HepG2 (cell line): ENCODE measurements at places on chromosomes 2 and 18.

DNA sequence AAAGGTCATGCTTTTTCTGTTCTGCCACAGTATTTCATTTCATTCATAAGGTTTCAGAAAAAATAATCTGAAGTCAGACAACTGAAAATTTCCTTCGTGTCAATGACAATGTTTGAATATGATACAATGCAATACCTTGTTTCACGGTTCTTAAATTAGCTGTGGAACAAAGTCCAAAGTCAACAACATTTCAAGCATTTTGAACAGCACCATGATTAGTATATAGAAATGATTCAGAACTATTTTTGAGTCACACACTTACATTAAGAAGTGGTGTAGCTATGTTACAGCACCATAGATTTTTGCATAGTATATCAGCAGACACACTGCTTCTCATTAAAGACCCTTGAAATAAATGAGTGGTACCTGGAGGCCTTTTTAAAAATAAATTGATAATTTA is 178.3 kb upstream of the DSEL start:
- no peaks in the 10 kb centered on the region for H3K4me1 ChIP-seq
- no peak overlapping the region for H3K4me3 ChIP-seq
- no peak overlapping the region for H3K27ac ChIP-seq

- H3K4me3 ChIP-seq = no peak overlapping the region
- H3K27me3 ChIP-seq = no peaks in the 10 kb centered on the region; the same call in 1 of the 2 replicates
- no peaks in the 10 kb centered on the region for H3K36me3 ChIP-seq
- DNase-seq = no peak
- H3K27ac ChIP-seq = no peak overlapping the region
Observed at GRCh38 chr18:10285283-10285640, 169.2 kb upstream of the APCDD1 start.

DNA sequence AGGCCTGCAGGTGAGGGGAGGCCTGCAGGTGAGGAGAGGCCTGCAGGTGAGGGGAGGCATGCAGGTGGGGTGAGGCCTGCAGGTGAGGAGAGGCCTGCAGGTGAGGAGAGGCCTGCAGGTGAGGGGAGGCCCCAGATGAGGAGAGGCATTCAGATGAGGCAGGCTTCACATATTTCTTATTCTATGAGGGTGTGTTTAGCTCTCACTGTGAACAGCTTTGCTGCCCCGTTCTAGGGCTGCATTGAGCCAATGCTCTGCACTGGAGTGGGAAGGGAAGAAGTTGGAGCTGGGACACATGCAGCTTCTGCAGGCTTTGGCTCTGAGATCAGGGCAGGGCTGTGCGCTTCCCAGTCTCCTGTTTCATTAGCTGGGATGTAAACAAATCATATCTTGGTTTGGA is 19.5 kb downstream of the TPO start:
- DNase-seq = no peak
- no peak overlapping the region for H3K4me3 ChIP-seq
- H3K36me3 ChIP-seq = no peaks in the 10 kb centered on the region

GRCh38 chr2:178886006-178886405 is 78.8 kb upstream of the TTN start:
- H3K36me3 ChIP-seq = no peaks in the 10 kb centered on the region
- no peak overlapping the region for H3K4me3 ChIP-seq
- no peak overlapping the region for H3K27ac ChIP-seq
- no peak for DNase-seq
- H3K27me3 ChIP-seq = no peaks in the 10 kb centered on the region
- no peaks in the 10 kb centered on the region for H3K4me1 ChIP-seq

GRCh38 chr2:37769551-37769950 is 98.1 kb upstream of the CDC42EP3 start:
- H3K27ac ChIP-seq = no peak overlapping the region
- DNase-seq = no peak

- H3K36me3 ChIP-seq = no peaks in the 10 kb centered on the region
- no peak for DNase-seq
- H3K4me1 ChIP-seq = no peaks in the 10 kb centered on the region
- H3K4me3 ChIP-seq = no peak overlapping the region
Observed at GRCh38 chr2:173866874-173867618, 98.1 kb downstream of the SP3 start.

DNA sequence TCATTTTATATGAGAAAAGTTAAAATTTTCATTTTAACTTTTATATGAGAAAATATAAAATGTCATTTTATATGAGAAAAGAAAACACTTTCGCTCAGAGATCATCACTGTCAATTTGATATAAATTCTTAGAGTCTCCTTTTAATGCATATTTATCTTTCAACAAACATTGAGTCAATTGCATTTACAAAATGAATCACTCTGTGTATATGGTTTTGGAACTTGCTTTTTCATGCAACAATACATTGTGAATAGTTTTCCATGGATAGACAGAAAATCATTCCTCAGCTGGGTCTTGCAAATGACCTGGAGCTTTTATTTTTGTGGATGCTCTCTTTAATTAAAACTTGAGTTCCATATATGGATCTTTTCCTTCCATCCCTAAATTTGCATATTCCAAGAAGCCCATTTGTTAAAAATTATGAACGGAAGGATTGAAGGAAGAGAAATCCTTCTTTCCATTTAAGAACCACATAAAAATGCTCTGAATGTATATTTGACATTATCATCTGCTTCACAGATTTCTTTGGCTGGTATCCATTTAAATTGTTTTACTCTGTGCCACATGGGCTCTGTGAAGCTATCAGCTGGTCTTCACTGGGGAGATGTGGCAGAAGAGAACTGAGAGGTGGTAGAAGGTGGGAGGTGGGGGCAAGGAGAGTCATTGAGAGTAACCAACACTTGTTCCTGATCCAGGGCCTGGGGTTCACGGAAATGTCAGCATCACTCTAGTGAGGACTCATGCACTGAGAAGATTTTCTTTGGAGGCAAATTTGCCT is 104.1 kb downstream of the QPCT start:
- H3K4me3 ChIP-seq = no peak overlapping the region
- H3K4me1 ChIP-seq = no peaks in the 10 kb centered on the region
- H3K27ac ChIP-seq = no peak overlapping the region
- H3K27me3 ChIP-seq = no peaks in the 10 kb centered on the region

DNA sequence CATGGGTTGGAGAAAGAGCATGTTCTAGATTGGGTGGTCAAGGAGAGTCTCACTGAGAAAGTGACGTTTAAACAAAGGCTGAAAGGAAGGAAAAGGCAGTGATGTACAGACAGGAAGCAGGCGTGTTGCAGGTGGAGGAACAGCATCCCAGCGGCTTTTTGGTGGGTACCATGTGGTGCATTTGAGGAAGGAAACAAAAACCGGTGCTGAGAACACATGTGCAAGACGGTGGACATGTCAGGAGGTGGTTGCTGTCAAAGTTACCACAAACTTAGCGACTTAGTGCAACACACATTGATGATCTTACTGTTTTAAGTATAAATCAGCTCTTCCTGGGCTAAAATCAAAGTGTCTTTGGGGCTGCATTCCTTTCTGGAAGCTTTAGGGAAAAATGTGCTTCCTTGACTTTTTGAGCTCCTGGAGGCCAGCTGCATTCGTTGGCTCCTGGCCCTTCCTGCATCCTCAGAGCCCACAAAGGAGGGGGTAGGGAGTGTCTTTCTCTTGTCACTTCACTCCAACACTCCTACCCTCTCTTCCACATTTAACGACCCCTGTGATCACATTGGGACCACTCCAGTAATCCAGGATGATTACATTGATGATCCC is 380.6 kb downstream of the FBXO15 start:
- no peak overlapping the region for H3K4me3 ChIP-seq
- no peak for DNase-seq
- no peak overlapping the region for H3K27ac ChIP-seq
- no peaks in the 10 kb centered on the region for H3K27me3 ChIP-seq
- H3K36me3 ChIP-seq = no peaks in the 10 kb centered on the region

- no peak overlapping the region for H3K27ac ChIP-seq
- peaks cover 16% of the 10 kb centered on the region for H3K27me3 ChIP-seq
- H3K36me3 ChIP-seq = no peaks in the 10 kb centered on the region
- peaks cover 15% of the 10 kb centered on the region for H3K4me1 ChIP-seq
Observed at GRCh38 chr2:96147593-96148201, 2.5 kb upstream of the DUSP2 start.

- no peaks in the 10 kb centered on the region for H3K36me3 ChIP-seq
- no peak overlapping the region for H3K4me3 ChIP-seq
- H3K4me1 ChIP-seq = no peaks in the 10 kb centered on the region
- no peak for DNase-seq
- H3K27ac ChIP-seq = no peak overlapping the region
Observed at GRCh38 chr2:144268036-144268678, 251.8 kb downstream of the ZEB2 start.

DNA sequence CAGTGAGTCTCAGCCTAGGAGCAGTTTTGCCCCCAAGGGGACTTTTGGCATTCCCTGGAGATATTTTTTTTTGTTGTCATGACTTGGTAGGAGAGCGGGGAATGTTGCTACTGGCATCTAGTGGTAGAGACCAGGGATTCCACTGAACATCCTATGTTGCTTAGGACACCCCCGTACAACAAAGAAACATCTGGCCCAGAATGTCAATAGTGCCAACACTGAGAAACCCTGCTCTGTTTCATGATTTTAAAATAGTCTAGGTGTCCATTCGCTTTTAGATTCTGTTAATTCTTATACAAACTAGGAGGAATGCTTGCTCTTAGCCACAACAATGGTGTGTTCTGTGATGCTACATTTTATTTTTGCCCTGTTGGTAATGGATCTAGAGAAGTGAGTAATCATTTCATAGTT is 225.8 kb upstream of the SIX3 start:
- H3K4me3 ChIP-seq = no peak overlapping the region
- no peak overlapping the region for H3K27ac ChIP-seq
- peak; percentile 24 for DNase-seq
- no peaks in the 10 kb centered on the region for H3K27me3 ChIP-seq

- H3K36me3 ChIP-seq = peaks cover 6% of the 10 kb centered on the region
- H3K4me3 ChIP-seq = no peak overlapping the region
- H3K27me3 ChIP-seq = no peaks in the 10 kb centered on the region
- H3K27ac ChIP-seq = no peak overlapping the region
- no peak for DNase-seq
Observed at GRCh38 chr2:230717600-230717999, 5.0 kb downstream of the CAB39 start.

DNA sequence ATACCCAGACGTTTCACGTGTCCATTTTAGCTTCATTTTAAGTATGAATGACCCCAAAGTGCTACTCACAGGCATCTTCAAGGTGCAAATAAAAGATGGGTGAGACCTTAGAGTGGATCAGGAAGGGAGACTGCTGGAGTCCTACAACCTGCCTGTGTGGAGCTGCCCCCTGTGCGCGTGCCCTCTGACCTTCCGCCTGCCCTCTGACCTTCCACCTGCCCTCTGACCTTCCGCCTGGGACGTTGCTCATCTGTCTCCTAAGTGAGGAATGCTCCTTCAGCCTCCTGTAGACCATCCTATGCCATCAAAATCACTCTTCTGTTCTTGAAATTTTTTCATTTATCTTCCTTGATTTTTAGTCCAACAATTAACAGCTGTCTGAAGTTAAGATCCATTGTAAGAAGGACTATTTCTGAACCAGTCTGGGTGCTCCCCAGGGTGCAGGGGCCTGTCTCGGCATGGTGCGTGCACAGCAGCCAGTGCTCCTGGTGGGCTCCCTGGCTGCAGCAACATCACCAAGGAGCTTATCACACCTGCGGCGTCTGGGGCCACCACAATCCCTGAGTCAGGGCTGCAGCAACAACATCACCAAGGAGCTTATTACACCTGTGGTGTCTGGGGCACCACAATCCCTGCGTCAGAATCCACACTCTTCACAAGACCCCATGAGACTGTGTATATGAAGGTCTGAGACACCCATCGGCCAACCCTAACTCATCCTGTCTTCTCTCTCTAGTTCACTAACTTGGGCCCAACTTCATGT is 86.0 kb downstream of the TPO start:
- DNase-seq = no peak
- H3K27me3 ChIP-seq = peaks cover 5% of the 10 kb centered on the region; the same call in 1 of the 2 replicates
- no peak overlapping the region for H3K4me3 ChIP-seq
- H3K36me3 ChIP-seq = no peaks in the 10 kb centered on the region
- H3K4me1 ChIP-seq = no peaks in the 10 kb centered on the region

DNA sequence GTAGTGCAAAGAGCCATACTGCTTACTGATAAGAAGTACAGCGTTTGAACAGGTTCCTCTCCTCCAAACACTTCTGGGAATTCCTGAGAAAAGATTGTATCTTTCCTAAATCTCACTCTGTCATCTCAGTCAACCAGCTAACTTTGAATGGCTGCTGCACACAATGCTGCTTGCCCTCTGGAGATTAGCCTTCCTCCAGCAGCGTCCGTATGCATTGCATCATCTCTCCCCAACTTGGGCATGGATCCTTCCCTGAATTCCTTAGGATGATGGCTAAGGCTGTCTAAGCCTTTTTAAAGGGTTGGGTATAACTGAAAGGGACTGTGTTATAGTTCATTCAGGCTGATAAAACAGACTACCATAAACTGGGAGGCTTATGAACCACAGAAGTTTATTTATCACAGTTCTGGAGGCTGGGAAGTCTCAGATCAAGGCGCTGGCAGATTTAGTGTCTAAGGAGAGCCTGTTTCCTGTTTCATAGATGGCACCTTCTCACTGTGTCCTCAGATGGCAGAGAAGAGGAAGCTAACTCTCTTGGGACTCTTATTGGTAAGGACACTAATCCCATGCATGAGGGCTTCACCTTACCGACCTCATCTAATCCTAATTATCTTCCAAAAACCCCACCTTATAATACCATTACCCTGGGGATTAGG is 105.3 kb downstream of the PAX3 start:
- no peak overlapping the region for H3K4me3 ChIP-seq
- H3K4me1 ChIP-seq = no peaks in the 10 kb centered on the region
- DNase-seq = no peak
- no peaks in the 10 kb centered on the region; the same call in 1 of the 2 replicates for H3K27me3 ChIP-seq
- H3K27ac ChIP-seq = no peak overlapping the region

DNA sequence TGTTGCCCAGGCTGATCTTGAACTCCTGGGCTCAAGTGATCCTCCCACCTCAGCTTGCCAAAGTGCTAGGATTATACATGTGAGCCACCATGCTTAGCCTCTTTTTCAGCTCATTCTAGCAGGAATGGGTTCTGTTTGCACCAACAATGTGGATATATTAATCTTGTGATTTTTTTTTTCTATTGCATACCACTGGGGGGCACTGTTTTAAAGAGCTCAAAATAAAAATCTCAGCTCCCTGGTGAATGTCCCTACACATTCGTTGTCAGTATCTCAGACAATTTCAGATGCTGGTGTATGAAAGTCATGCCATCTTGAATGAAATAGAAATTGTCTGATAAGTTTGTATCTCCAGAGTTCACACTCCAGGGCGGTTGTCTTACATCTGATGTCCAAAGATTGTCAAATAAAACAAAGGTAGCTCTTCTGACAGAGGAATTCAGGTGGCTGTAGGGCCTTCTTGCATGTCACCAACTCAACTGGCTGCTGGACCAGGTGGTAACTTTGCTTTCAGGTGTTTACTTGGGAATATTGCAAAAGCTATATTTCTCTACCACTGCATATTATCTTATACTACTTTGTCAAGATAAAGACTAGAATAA is 3.1 kb upstream of the MATN3 start:
- H3K4me1 ChIP-seq = peaks cover 57% of the 10 kb centered on the region
- H3K36me3 ChIP-seq = no peaks in the 10 kb centered on the region
- H3K4me3 ChIP-seq = no peak overlapping the region
